ENCODE measurements at places on chromosomes 16 and 17.

DNA sequence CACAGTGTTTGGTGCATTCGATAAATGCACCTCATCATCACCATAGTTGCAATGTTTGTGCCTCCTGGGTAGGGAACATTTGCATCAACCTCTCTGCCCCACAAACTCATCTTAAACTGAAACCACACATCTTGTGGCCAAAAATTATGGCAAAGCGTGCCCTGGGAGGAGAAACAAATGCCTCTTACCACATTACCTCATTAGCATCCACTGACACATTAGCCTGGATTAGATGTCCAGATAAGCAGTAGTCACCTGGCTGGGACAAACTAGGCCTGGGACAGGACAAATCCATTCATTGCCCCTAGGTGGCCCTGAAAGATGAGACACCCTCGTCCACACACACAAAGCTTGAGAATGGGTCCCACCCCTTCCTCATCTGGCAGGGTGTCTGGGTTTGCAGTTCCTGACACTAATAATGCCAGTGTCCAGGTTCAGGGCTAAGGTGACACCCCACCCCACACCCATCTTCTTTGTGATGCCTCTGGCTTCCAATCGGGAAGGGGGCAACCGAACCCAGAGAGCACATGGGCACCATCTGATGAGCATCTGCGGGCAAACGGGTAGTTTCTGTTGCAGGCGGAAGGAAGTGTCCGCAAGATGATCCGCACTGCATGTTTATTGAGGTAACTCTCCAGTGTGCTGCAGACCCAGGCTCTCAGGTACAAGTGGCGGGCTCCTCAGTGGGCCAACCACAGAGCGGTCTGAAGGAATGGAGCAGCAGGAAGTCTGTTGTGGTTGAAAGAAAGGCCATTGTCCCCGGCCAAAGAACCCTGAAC, 8.6 kb downstream of the XYLT1 start:
- no peak for DNase-seq

GRCh38 chr16:55285586-55285985, 38.4 kb upstream of the IRX6 start:
- no peak for DNase-seq

DNA sequence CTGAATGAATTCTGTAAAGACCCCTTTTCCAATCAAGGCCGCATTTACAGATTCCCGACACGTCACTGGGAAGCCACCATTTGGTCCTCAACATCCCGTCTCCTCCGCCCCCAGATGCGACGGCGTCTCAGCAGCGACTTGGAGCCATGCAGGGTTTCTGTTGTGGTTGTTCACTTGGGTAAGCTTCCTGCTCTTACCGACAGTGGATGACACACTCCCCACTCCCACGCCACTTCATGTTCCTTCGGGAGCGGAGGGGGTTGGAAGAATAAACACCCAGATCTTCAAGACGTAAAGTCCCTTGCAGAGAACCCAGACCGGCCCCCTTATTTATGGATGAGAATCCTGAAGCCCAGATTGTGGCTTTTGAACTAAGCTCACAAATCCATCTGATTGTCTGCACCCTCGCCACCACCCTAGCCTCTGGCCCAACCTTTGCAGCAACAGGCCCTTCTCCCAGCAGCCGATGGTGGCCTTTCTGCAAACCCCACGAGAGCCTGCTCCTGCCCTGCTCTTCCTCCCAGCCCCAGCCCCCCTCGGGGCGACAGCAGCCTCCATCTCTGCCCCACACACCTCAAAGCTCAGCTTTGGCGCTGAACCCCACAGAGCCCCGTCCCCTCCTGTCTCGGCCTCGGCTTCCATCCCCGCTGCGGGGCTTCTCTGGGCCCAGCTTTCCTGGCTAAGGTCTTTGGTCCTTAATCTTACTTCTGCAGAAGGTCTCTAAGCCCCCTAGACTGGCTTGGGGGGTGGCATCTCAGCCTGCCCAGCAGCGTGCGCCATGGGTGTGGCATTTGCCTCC, 19.0 kb upstream of the OSGIN1 start:
- DNase-seq: no peak

DNA sequence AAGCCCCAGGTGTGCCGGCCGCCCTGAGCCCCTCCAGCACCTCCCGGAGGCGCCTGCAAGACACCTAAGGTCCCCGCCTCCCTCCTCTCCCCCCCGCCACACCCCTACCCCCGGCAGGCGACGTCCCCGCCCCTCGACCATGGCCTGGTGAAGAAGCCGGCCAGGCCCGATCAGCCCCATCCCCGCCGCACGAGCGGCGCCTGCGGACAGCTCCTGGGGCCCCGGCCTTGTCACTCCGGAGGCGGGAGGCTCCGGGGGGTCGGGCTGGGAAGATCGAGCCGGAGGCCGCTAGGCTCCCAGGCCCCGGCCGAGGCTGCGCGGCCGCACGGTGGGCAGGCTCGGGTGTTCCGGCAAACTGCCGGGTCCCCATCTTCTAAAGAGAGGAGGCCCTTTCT, 405 bp upstream of the ACE start:
- DNase-seq: peak; percentile 68

GRCh38 chr17:63429766-63430165, 16.3 kb downstream of the CYB561 start:
- DNase-seq: no peak

- DNase-seq: no peak
Measured at GRCh38 chr16:3022684-3023414, 893 bp downstream of the HCFC1R1 start.

Measured in eye (tissue), 1 donor.